ENCODE measurements at places on chromosomes 13 and 19.
A peak's percentile ranks its signal among the peaks of the same experiment; 100 is the strongest.

- DNase-seq, result peak; percentile 21
These were observed 608 bp downstream of the MYADM start for GRCh38 chr19:53868091-53868891.

DNA sequence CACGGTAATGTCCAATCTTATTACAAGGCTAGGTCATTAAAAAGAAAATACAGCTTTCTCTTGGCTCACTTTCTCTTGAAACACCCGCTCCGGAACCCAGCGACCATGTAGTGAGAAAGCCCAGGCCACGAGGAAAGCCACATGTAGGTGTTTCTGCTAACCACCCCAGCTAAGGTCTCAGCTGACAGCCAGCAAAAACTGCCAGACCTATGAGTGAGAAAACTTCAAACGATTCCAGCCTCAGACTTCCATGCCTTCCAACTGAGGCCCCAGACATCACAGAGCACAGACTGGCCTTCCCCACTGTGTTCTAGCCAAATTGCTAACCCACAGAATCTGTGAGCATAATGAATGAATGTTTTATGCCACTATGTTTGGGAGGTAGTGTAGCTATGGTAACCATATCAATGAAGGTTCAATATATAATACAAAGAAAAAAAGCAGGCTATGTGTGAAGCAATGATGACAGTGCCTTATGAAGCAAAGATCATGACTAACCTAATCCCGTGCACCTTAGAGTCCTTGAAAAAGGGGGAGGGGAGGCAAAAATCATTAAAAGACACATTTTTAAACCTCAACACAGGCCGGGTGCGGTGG, 11.9 kb upstream of the TPTE2 start:
- no peak for DNase-seq

GRCh38 chr19:49849433-49850220, 1.3 kb upstream of the PTOV1 start:
- no peak for DNase-seq

- no peak for DNase-seq
These were observed 84.5 kb downstream of the DOCK9 start for GRCh38 chr13:98893371-98893770.

GRCh38 chr13:58660826-58661225, 1029.3 kb downstream of the PCDH17 start:
- no peak for DNase-seq

GRCh38 chr13:113105032-113105920, at the start of gene F7:
Gene F7, plus strand, starts transcription at chr13:113105791. Its CDS starts 51 bp downstream, at chr13:113105842.
- DNase-seq, result no peak

DNA sequence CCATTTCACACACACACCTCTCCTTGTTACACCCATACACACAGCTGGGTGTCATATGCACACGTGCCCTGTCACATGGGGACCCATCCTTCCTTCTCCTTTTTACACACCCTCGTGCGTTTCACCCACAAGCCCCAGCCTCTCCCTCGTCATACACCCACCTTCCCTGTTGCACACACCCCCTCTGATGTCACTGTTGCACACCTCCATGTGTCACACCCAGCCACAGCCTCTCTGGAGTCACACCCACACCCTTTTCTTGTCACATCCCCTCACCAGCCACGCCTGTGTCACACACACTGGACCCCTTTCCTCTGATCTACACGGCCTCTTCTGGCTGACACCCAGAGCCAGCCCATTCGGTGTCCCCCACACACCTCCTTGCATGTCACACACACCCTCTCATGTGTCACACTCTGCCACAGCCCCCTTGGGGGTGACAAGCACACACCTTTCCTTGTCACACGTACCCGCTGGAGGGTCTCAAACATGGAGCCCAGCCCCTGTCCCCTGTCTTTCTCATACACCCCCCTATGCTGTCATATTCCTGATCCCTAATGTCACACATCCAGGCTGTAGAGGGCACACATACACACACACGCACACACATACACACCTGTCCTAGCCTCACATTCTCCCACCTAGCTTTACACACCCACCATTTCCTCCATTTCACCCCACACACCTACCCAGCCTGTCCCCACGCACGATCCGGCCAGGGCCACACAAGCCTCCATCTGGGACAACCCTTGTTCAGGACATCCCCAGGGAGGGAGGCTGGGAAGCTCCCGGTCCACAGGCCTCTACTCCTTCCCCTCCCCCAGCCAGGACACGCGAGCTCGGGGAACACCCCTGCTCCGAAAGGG, 1.4 kb downstream of the NOVA2 start:
- DNase-seq, result no peak

DNA sequence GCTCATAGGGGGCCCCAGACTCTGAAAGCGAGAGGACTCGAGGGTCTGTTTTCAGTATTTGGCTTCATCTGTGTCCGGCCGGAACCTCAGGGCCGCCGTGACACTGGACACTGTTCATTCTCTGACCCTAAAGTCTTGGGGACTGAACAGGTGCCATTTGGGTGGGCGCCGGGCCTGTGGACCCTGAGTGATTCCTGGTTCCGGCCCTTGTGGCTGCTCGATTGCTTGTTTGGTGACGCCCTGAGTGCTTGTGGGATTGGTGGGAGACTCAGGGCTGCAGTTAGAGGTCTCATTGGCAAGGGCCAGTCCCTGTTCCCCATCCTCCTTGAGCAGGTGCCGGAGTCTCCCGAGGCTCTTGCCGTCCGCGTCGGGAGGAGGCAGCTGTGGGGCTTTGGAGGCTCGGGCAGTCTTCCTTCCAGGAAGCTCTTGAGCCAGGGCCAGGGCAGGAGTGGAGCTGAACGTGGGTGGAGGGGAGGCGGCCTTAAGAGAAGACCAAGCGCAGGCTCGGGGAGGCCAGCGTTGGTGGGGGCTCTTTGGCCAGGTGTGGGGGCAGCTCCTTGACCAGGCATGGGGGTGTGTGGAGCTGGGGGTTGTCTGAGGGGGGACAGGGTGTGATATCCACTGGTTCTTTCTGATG, 4.7 kb downstream of the PTBP1 start:
- no peak for DNase-seq

DNA sequence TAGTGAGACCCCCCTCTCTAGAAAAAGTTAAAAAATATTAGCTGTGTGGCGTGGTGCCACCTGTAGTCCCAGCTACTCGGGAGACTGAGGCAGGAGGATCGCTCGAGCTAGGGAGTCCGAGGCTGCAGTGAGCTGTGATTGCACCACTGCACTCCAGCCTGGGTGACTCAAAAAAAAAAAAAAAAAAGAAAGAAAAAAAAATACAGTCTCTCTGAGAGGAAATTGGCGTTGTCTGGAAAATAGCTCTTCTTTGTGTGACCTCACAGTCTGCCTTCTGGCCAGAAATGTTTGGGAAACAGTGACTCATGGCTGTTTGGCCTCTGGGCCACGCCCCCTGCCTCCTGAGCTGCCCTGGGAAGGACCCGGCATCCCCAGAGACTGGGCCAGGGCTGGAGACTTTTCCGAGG, 10.7 kb downstream of the MARCHF2 start:
- DNase-seq, result peak; percentile 43

GRCh38 chr19:2231621-2232221, 4.4 kb downstream of the PLEKHJ1 start:
- DNase-seq, result no peak

Measured in NCI-H2029 (cell line).